ENCODE measurements at places on chromosomes 11 and 22.

GRCh38 chr11:79661373-79661772 lies 220.5 kb upstream of the TENM4 start:
- DNase-seq: no peak

GRCh38 chr22:30826670-30827355 lies 132.1 kb downstream of the OSBP2 start:
- no peak for DNase-seq

DNA sequence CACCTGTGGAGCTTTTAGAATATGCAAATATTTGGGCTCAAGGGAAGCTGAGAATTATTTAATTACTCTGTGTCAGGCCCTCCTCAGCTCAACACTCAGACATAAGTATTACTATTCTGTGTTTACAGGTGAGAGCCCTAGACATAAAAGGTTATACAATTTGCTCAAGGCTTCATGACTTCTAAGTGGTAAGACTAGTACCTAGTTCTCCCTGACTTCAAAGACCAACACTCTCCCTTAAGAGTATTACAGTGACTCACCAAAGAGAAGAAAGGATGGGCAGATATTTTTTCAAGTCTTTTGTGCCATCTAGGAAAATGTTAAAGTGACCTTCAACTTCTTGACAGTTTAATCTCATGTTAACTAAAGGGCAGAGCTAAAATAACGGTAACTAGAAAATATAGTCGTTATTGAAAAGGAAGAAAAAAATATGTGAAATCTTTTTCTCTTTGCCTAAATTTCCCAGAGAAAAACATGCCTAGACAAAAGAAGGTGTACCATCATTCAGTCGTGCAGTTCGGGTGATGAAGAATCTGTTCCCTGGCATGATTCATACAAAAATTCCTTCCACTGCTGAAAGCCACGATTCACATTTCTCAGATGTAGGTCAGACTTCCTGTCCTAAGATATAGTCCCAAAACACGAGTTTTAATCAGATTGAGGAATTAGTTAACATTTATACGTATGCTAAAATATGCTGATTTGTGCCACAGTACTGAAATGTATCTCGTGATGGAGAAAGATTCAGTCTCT lies 849.1 kb upstream of the API5 start:
- DNase-seq: no peak

- no peak for DNase-seq
Measured at GRCh38 chr22:39856588-39856987, 37.0 kb downstream of the ENTHD1 start.

GRCh38 chr11:102799681-102800340 lies 1.9 kb upstream of the MMP1 start:
- DNase-seq: no peak

GRCh38 chr11:108606495-108607160 lies 13.1 kb upstream of the EXPH5 start:
- no peak for DNase-seq

GRCh38 chr22:46051646-46052045 lies 74.7 kb upstream of the WNT7B start:
- DNase-seq: no peak

- no peak for DNase-seq
Measured at GRCh38 chr11:13550761-13551160, 55.0 kb upstream of the PTH start.

DNA sequence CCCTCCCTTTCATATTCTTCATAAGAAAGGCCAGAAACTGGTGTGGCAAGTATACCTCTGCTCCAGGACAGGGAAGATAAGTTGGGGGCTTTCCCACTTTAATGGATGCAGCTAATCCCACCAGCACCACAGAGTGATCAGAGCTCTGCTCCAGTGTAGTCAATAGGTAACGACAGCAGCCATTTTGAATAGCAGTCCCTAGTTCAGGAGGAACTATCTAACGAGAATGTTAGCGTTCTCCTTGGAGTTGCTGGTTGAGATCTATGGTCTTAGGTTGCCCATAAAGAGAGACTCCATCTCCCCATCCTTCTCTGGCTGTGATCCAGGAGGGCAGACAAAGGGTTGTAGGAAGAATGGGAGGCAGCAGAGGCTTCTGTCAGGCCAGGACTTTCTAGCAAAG lies 64.0 kb upstream of the CCDC90B start:
- DNase-seq: no peak

- no peak for DNase-seq
Measured at GRCh38 chr22:43753688-43754087, 58.4 kb downstream of the EFCAB6 start.

- no peak for DNase-seq
Measured at GRCh38 chr11:78607696-78608095, 33.0 kb upstream of the NARS2 start.

GRCh38 chr22:39567135-39567946 lies 3.2 kb upstream of the CACNA1I start:
- no peak for DNase-seq

DNA sequence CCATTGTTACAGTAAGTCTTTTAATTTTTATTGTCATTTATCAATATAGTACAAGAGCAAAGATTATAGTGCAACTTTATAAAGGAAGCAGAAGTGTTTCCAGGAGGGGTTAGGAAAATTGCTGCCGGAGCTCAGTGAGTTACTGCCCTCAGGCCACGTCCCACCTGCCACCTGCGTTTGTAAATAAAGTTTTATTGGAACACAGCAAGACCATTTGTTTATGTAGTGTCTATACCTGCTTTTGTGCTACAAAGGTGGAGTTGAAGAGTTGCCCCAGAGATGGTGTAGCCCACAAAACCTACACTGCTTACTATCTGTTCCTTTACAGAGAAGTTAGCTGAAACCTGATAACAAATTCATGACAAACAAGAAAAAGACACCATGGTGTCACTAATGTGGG lies 437.8 kb upstream of the B3GAT1 start:
- no peak for DNase-seq

- DNase-seq: no peak
Measured at GRCh38 chr11:33657757-33658156, 42.9 kb downstream of the C11orf91 start.

- no peak for DNase-seq
Measured at GRCh38 chr11:131204765-131205380, 165.5 kb upstream of the NTM start.

GRCh38 chr11:23585416-23586104 lies 725.3 kb upstream of the CCDC179 start:
- DNase-seq: no peak

DNA sequence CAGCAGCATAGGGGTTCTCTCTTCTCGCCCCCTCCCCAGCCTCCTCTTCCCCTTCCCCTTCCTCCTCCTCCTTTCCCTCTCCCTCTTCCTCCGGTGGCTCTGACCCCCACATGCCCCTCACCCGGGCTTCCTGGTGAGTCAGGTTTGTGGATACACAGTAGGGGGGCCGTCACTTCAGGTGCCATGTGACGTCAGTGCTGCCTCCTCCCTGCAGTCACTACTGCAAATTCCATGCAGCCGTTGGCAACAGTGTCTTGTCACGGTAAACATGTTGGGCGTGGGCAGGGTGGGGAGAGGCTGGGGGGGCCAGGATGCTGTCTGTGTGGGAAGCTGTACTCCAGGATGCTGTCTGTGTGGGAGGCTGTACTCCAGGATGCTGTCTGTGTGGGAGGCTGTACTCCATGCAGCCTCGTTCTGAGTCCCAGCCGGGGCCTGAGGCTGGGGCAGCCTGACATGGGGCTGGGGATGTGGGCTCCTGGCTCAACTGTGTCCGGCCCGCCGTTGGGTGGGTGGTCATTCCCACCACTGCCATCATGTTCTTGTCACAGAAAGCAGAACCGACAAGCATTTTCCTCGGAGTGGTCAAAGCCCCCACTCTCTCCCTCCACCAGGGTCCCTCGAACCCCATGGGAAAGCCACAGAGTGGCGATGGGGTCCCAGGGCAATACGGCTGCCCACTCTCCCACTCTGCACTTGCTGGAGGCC lies 2.4 kb upstream of the MUC2 start:
- DNase-seq: no peak

DNA sequence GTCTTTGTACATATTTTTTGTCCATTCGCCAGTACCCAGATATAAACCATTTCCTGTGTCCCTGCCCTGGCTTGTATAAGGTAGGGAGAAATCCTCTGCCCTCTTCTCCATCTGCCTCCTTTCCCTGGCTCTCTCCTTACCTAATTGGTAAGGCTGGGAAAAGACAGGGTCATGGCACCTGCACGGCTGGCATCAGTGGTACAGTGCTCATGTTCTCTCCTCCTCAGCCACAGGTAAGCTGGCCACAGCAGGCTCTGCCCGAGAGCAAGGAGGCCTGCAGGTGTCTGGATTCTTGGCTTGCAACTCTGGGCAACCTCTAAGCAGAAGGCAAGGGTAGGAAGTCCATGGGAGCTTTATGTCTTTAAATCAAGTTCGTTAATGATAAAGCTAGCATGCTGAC lies 419.9 kb downstream of the BUD13 start:
- no peak for DNase-seq

GRCh38 chr22:37633089-37633624 lies 6.3 kb upstream of the SH3BP1 start:
- no peak for DNase-seq

DNA sequence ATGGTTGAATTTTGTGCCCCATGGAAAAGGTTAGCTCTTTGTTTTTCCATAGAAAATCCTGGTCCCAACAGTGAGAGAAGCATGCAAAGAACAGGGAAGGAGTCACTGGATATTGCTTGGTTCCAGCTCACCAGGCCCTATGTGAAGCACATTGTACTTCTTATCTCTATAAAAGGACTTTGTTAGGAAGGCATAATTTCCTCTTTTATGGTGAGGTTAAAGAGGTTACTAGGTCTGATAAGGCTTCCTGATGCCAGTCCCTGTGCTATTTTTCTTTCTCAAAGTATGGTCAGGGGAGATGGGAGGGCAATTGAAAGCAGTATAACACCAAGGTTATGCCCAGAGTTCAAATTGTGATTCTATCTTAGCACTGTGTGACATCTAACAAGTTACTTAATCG lies 162.6 kb downstream of the KIF18A start:
- no peak for DNase-seq

DNA sequence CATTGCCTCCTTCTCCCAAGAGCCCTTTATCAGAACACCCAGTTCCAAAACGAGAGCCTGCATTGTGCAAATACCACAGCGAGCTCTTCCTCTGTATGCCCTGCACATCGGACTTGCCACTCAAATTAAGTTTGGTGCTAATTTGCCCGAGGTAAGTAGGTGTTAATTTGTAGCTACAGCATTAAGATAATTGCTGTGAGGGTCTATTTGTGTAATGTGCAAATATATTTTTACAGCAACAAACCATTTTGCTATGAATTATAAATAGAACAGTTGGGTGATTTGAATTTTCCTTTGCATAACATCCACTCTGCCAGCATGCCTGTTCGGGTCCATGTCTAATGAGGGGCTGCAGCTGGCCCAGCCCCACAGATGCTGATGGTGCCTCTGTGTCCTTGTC lies 8.1 kb downstream of the ARHGAP8 start:
- DNase-seq: no peak

DNA sequence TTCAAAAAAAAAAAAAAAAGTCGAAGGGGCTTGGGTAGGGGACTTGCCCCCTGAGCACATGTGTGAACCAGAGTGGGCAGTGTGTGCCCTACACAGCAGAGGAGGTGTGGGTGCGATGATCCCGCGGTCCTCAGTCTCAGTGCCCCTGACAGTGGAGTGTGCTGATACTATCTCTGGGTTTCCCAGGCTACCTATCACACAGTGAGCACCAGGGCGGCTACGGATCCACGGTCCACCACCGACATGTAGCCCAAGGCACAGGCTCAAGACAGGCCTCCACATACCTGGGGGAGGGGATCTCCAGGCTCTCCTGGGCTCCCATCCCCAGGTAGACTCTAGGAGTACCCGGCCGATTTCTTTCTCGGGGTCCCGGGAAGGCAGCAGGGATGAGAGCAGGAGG lies 9.1 kb downstream of the B3GAT1 start:
- no peak for DNase-seq

DNA sequence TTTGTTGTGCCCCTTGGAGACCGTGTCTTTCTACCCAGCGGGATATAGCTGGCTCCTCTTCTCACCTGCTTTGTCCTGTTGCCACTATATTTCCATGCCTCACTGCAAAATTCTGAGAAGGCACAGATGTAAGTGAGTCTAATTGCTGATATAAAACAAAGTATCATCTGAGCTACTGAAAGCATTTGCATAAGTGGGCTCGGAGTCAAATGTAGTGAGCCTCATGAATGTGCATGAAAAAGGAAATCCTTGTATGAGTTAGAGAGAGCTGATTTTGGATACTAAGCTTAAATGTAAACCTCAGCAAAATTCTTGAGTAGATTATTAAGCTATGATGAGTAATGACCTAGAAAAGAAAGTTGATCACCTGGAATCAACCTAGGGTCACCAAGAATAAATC lies 13.9 kb downstream of the OVCH2 start:
- DNase-seq: no peak

GRCh38 chr22:37626144-37626543 lies 13.3 kb upstream of the SH3BP1 start:
- no peak for DNase-seq

- no peak for DNase-seq
Measured at GRCh38 chr11:6992457-6993417, 27.4 kb downstream of the ZNF214 start.

DNA sequence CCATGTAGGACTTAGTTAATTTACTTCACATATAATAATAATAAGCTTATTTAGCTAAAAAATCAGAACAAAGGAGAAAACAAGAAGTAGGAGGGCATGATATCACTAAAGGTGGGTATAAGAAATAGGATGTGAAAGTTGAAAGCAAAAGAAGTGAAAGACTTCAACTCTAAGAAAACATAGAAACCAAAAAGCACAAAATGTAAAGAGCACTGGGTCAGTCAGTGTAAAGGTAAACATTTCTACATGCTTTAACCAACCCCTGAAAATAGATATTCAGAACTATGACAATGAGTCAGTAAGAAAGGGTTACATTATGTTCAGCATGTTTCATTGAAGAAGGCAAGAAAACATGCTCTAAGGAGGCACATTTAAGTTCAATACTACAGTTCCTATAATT lies 298.8 kb downstream of the SWAP70 start:
- DNase-seq: no peak

DNA sequence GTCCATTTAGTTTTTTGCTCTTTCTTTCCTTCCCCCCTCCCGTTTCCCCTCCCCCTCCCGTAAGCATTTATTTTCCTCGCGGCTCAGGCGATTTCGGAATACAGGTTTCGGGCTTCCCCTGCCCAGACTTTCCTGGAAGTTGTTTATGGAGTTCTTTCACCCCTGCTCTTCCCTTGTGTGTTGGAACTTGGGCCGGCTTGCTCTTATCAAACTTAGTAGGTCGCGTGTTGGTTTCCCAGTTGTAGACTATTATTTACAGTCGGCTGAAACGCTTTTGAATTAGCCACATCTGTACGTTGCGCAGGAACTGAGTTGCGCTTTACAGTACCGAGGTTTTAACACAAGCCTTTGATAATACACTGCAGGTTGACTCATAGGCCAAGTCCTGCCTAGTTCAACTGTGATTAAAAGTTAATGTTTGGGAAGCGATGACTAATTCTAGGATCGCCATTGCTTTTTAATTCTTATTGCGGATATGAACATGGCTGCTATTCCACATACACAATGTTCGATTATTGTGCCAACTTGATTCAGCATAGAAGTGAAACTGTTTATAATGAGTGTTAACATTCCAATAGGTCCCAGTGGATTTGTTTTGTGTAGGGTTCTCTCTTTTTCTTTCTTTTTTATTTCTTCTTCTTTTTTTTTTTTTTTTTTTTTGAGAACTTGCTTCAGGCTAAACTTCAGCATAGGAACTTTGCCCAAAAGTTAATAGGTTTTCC lies 1.7 kb downstream of the YAP1 start:
- DNase-seq: no peak

All from iPS DF 6.9 (cell line).